AG08396 (cell line): ENCODE measurements at places on chromosomes 16 and 17.

DNA sequence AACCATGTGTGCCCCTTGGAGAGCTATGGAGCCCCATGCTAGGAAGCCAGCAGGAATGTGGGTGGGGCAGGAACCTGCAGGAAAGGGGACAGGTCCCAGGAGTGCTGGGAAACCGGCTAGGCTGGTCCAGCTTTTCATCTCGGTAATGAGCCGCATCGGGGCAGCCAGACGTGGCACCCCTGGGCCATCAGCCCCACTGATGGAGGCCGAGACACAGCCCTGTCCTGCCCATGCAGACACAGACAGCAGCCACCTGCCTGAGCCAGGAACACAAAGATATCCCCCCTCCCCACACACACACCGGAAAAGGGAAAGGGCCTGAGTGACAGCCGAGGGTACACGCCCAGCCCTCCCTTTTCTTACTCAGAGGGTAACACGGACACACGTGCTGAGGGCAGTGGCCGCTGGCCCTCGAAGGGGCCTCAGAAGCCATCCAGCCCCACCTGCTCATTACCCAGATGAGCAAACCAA is 18.1 kb downstream of the PPL start:
- no peak for DNase-seq

- no peak for DNase-seq
These were observed 76.5 kb downstream of the CACNG3 start for GRCh38 chr16:24332582-24333090.

DNA sequence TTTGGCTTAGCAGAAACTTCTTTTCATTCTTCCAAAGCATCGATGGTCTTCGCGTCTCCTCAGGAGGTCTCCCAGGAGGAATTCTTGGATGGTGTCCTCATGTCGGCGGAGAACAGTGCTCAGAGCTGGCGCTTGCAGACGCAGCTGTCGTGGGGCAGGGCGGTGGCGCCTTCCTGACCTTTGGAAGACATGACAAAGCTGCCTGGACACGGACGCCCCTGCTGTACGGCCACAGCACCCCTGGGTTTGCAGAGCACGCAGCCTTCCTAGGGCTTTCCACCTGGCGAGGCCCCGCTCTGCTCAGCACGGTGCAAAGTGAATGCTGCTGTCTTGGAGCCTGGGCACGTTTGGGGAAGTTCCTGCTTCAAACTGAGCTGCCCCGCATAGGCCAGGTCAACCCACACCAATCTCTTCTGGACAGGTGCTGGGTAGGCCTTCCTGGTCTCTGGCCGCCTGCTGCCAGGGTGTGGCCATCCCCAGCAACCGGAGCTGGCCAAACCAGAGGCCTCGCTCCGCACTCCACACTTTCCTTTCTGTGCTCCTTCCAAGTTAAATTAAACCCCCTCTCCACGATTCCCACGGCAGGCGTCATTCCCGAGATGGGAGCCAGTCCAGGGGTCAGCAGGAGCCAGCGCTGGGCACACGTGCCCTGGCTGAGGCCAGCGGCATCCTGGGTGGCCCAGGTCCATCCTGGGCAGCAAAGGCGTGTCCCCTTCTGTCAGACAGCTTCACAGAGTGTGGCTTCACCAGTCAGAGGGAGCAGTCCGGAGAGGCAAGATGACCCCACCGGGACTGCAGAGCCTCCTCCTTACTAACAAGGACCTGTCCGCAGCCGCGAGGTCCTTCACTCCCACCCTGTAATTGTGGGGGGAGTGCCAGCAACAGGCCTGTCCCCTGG is 15.0 kb upstream of the KREMEN2 start:
- no peak for DNase-seq

DNA sequence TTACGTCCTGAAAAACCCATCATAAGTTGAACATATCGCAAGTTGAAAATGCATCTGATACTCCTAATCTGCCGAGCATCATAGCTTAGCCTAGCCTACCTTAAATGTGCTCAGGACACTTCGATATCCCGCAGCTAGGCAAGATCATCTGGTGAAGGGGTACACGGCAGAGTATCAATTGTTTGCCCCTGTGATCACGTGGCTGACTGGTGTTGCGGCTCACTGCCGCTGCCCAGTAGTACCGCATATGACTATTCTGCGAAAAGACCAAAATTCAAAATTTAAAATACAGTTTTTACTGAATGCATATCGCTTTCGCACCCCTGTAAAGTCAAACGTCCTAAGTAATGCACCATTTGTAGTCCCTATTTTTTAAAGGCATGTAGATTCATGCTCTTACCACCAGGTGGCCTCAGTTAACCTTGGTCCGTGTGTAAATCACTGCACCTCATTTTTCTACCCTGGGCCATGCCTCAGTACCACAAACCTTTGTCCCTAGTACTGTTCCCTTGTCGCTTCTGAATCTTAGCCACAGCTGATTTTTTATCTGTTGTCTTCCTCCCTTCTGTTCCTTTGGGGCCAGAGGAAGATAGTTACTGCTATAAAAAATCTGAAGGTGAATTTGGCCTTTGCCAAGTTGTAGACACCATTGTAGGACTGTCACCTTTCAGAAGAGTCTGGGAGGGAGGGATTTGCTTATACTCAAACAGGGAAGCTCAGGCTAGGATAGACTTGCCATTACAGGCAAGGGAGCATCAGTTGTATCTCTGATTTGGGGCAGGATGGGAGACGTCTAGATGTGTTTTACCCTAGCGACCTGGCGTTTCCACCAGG is 34.4 kb downstream of the WWP2 start:
- peak; percentile 61 for DNase-seq

DNA sequence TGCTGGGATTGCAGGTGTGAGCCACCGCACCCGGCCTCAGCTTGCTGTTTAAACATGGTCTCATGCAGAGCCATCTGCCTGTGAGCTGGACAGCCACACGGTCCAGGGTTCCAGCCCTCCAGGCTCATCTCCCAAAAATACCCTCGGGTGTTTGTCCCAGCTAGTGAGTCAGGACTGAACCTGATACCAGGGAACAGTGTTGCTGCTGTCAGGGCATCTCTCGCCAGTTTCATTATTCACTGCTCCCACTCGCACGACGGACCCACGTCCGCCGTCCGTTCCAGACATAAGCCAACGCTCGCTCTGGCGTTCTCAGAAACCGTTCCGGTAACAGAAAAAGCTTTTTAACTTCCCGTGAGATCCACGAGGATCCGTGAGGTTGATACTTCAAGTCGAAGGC is 77.6 kb downstream of the NXN start:
- DNase-seq: no peak

DNA sequence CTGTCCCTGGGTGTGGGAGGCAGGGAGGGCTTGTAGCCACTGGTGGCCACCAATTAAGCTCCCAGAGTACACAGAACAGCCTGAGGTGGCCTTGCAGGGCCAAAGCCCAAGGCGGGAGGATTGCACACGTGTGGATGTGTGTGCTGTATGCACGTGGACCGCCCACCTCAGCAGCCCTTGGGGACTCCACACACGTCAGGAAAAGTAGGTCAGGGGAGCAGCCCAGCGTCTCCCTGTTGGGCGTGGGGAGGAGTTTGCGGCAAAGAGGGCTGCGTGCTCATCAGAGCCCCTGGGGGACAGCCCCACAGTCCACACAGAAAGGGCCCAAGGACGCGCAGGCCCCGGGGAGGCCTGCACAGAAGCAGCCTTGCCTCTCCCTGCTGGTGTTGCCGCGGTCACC is 19.6 kb downstream of the SBK1 start:
- DNase-seq: no peak

DNA sequence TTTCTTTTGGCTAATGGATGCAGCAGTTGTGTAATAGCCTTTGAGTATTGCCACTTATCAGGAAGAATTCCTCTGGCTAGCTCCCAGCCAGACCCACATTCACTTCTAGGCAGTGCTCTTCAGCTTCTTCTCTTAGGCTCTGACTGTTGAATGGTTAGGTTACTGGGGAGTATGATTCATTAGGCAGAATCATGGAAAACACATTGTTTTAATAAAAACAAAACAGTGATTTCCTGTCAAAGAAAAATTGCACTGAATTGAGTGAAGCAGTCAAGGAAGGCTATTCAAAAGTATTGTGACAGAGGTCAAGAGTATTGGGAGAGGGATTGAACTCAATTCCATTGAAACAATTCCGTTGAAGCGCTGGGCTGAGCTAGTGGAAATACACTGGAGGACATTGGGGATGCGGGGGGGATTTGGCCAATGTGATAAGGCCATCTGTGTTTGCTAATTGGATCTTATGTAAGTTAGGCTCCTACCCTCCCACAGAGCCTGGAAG is 68.0 kb downstream of the CNTNAP4 start:
- DNase-seq: no peak

- no peak for DNase-seq
These were observed 453 bp downstream of the MMP25 start for GRCh38 chr16:3046641-3047386.

DNA sequence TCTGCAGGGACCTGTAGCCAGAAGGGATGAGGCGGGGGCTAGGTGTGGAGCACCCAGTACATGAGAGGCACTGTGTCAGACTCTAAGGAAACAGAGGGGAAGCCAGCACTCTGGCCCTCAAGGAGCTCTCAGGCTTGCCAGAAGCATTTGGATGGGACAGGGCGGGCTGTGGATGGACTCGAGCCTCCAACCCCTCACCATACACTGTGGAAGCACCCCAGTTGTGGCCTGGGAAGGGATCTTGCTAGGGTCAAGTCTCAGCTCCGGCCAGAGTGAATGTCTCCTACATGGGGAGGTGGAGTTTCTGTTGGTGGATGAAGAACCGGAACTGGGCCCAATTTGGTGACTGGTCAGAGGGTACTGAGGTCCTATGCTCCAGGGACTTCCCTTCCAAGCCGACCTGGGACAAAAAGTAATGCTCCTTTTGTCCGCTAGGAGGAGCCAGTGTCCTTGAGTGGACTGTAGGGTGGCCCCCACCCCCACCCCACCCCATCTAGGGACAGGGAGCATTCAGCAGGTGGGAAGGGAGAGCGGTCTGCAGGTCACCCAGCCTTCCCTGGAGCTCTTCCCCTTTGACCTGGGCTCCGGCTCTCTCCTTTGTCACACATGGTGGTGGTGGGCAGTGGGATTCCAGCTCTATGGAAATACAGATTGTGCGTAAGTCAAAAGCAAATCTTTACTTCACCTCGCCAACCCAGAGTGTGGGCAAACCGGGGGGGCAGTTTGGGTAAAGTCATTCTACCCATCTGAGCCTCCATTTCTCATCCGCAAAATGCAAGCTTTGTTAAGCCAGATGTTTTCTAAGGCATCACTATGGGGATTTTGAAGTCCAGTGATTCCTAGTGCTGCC is 20.4 kb upstream of the PHB1 start:
- DNase-seq: peak; percentile 82

- no peak for DNase-seq
These were observed 390.9 kb downstream of the TMEM114 start for GRCh38 chr16:8199390-8199789.

DNA sequence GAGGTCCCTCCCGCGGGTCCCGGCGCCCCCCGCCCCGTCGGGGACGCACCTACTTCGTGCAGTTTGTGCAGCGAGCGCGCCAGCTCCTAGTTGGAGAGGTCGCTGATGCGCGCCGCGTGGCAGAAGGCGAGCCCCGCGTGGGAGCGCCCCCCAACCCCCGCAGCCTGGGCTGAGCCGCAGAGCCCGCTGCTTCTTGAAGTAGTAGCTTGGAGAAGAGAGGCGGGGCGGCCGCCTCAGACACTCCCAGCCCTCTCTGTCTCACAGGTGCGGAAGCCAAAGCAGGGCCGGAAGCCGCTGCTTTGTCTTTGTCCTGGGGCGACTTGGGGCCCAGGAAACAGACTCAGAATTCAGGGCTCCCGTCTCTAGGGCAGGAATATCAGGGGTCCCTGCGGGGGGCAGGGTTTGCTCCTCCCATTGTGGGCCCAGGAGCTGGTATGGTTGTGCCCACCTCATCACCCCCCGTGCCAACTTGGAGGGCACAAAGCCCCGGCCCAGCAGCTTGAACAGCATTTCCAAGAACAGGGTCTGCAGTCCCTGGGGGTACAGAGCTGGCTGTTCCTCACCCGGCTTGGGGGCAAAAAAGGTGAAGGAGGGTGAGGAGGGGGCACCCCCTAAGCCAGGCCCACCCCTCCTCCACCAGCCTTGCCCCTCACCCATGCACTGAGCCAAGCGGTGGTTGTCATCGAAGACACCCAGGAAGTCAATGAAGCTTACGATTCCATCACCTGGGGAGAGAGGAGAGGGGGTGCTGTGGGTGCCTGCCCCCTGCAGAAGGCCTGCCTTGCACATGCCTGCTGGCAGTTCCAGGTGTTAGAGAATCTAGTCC is 13.5 kb downstream of the SPATA32 start:
- DNase-seq: no peak

DNA sequence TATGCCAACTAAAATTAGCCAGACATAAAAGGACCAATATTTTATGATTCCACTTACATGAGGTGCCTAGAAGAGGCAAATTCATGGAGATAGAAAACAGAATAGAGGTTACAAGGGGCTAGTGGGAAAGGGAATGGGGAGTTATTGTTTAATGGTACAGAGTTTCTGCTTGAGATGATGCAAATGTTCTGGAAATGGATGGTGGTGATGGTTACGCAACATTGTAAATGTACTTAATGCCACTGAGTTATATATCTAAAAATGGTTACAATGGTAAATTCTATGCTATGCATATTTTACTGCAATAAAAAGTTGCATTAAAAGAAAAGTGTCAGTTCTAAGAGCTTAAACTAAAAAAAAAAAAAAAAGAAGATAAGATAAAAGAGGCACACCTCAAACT is 17.9 kb downstream of the MT1X start:
- DNase-seq: no peak

GRCh38 chr17:81228420-81228819 is 5.7 kb upstream of the CEP131 start:
- no peak for DNase-seq

DNA sequence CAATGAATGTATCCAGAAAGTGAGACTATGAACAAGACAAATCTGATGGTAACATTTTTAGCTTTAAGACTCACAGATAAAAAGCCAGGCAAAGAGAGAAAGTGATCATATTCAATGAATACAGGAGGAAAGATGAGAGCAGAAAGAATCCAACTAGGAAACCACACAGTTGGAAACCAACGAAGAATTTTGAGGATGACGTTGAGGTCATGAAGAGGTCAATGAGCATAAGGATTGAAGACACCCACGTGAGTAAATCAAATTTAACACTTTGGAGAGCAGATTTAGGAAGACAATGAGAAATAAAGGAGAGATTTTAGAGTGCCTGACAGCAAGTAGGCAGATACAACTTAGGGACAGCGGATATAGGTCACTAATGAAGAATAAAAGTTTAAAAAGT is 948.1 kb downstream of the KCNJ2 start:
- DNase-seq: no peak

DNA sequence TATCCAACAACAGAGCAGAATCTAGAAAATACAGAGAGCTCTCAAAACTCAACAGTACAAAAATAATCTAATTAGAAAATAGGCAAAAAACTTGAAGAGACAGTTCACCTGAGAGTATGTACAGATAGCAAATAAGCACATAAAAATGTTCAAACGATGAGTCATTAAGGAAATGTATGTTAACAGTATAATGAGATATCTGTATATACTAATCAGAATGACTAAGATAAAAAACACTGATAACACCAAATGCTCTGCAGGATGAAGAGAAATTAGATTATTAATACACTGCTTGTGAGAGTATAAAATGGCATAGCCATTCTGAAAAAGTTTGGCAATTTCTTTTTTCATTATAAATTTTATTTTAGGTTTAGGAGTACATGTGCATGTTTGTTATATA is 1307.6 kb upstream of the GOT2 start:
- no peak for DNase-seq

GRCh38 chr17:752002-752619 is at the start of gene GEMIN4:
GEMIN4 (minus strand) TSS chr17:752264; CDS start chr17:752142, 122 bp downstream.
- peak; percentile 99 for DNase-seq

- DNase-seq: no peak
These were observed 47.8 kb upstream of the AXIN2 start for GRCh38 chr17:65609286-65609685.

GRCh38 chr16:1256874-1257322 is 1.0 kb downstream of the TPSD1 start:
- DNase-seq: no peak
